Fibroblast of lung (primary cell): ENCODE measurements at places on chromosomes 3 and 15.

DNA sequence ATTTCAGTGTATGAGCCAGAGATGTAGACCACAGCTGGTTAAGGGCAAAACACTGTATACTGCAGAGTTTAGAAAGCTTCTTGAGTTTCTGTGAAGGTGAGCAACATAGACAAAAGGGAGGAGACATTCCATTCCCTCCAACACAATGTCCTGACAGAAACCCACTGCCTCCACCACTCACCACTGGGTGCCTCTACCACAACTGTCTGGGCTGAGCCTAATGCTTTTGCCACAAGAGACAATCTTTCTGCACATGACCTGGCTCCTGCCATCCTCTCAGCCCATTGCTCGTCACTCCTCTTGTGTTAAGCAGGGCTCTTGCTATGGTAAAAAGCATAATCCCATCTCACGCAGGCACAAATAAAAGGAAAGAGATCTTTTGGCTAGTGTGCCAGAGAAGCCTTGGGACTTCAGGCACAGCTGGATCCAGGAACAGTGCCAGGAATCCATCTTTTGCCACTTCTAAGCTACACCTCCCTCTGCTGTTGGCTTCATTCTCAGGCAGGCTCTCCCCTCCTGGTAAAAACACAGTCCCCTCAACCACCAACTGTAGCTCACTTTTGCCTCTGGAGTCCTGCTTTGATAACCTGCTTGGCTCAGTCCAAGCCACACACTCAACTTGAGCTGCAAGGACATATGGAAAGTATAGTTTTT lies 140.6 kb upstream of the PRR20G start:
- no peak for DNase-seq

DNA sequence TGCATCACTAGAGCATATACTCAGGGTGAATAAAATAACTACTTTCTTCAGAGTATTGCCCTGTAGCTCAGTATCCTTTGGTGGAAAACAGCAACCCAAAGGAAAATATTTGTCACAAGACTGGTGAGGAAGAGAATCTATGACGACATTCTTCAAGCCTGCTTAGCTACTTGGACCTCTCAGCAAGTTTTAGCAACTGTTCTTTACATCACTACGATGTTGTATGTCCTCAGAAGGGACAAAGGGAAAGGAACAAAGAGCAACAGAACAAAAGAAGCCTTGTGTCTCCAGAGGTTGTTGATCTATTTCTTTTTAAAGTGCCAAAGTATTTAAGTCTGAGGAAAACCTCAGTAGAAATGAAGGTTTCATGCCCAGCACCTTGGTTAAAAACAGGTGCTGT lies 746.7 kb downstream of the NAALADL2 start:
- DNase-seq: no peak

GRCh38 chr15:94366781-94367180 lies 135.4 kb downstream of the MCTP2 start:
- no peak for DNase-seq

DNA sequence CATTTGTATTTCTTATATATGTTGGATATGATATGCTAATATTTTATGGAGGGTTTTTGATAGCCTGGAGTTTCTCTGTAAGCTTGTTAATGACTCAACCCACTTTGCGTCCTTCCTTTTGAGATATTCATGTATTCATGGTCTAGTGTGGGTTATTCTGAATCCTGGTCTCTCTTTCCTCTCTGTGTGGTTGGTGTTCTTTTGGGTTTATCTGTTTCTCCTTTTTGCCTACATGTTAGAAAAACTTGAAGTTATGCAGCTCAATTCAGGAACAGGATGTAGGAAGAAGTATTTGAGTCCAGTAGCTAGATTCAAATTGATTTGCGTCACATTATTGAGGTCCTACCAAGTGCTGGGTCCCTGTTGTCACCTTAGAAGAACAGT lies 28.1 kb downstream of the CMTM7 start:
- DNase-seq: no peak

DNA sequence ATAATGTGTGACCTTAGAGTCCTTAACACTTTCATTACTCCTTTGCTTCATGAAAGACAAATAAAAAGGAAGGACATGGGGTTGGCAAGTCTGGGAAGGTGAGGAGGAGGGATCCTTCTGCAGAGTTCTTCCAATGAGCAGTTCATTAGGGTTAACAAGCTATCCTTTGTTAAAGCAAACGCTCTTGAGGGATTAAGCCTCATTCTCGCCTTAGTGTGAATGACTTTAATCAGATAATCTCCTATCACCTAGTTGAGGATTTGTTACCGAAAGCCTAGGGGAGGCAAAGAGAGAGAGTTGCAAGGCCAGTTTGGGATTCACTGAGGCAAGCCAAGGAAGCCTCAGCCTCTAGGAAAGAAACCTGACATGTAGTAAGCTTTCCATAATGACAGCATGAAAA lies 7.4 kb upstream of the MBNL1 start:
- DNase-seq: no peak

GRCh38 chr3:41138146-41138545 lies 61.2 kb upstream of the CTNNB1 start:
- peak; percentile 6 for DNase-seq

GRCh38 chr3:171393032-171393744 lies 67.0 kb downstream of the TNIK start:
- peak; percentile 89 for DNase-seq

GRCh38 chr3:126866175-126866759 lies 116.6 kb upstream of the PLXNA1 start:
- DNase-seq: no peak

DNA sequence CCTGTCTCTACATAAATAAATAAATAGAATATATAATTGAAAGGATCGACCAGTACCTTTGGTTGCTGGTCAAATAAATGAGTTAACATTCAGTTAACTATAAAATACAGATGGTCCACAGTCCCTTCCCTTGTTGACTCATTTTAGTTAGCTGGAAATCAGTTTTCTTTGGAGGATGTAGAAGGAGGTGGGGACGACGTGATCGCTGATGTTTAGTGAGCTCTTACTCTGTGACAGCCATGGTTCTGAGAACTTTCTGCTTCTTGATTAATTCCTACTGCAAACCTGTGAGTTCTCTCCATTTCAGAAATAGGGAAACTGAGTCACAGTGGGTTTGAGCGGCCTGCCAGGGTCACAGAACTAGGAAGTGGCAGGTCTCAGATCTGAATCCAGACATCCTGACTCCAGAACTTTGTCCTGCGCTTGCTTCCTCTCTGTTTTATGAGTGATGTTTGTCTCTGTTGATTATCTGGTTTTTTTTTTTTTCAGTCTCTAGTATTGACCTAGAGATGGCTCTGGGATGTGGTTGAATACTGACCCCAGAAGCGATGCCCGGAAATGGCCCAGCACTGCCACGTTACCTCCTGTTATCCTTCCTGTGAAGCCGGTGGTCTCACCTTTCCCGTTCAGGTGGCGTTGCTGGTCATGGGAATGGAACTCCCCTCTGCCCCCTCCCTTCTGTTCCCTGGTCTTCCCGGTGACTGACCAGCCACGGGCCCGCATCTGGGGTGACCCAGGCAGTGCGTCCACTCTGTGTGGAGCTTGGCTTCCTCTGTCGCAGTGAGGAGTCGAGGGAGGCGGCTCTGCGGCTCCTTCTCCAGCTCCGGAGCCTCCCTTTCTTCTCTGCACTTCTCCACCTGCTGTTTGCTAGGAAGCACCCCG lies 18.2 kb downstream of the SYNM start:
- no peak for DNase-seq

DNA sequence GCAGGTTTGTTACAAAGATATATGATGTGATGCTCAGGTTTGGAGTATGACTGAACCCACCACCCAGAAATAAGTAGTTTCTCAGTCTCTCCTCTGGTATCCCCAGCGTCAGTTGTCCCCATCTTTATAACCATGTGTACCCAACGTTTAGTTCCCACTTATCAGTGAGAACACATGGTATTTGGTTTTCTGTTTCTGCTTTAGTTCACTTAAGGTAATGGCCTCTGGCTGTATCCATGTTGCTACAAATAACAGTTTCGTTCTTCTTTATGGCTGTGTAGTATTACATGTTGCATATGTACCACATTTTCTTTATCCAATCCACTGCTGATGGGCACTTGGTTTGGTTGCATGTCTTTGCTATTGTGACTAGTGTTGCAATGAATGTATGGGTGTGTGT lies 132.3 kb downstream of the LMLN start:
- DNase-seq: no peak

DNA sequence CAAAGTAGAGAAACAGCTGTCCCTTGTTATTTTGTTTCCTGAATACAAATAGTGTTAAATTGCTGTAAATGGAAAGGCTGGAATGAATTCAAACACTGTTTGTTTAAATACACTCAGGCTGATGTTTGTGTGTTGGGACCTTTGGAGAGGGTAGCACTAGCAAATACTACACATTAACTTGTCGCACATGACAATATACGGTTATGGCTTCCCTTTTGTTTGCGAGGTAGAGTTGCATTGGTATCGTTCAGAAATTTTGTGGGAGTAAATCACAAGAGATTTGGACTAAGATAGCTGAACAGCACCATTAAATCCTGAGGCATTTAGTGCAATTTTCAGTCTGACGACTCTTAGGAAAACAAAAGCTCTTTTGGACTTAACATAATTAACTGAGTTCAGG lies 213.0 kb upstream of the ROBO2 start:
- no peak for DNase-seq

- no peak for DNase-seq
Measured at GRCh38 chr3:172647823-172648222, 63.0 kb downstream of the NCEH1 start.

DNA sequence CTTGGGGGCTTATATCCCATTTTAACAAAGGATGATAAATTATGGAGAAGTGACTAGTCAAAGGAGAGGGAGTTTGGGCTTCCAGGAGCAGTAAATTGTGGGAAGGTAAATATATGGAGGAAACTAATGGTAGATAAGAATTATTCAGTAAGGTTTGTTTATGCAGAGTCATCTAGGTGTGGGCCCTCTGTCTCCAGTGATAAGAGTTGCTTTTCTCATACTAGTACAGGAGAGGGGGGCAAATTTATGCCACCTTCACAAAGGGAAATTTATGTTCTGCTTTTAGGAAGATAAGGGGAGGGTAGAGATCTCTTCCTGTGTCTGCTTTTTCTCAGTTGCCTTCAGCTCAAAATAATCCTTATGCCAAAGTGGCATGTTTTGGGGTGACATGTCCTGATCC lies 383.7 kb upstream of the PPP2R3A start:
- DNase-seq: no peak

DNA sequence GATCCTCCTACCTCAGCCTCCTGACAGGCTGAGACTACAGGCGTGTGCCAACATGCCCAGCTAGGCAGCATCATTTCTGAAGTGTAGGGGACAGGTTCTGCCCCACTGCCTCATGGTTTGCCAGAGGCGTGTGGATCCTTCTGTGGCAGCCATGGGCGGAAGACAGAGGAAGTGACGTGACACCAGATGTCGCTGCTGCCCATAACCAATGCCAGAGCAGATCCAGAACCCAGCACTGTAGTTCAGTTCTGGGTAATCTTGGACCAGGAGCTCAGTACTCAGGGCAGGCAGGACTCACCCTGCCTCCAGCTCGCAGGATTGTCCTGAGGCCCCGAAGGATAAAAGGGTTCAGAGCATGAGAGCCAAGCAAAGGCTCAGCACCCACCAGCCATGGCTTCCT lies 8.2 kb downstream of the RBPMS2 start:
- no peak for DNase-seq
